ENCODE measurements at places on chromosomes 1 and 21.

DNA sequence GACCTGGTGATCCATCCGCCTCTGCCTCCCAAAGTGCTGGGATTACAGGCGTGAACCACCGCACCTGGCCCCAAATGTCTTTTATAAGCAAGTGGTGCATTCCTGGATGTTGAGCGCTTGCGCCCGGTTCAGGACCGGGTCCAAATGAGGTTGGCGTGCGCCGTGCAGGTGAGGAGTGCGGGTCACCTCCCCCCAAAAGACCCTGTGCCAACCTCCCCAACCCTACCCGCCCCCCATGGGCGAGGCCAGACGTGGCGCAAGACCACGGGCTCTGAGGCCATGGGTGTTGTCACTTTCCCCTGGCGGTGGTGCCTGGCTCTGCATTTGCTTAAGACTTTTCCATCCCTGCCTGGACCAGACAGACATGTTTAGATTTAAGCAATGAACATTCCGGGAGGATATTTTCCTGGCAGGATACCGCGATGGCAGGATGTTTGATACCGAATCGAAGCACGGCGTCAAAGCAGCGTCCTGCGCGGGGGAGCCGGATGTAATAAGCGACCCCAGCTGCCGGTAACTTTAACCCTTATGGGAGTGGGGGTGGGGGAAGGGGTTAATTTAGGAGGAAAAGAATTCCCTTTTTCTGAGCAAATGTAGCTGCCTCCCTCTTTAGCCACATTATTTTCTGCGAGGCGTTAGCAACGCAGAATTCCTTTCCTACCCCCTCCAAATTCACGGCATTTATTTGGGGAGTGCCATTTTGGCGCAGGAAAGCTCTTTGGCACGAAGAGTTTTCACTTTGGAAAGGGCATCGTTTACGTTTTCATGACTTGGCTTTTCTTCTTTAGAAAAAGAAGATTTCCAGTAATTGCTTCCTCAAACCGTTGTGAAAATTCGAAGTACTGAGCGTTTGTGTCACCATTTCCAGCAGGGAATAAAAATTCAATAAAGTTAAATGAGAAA lies 27.8 kb upstream of the RNF187 start:
- DNase-seq = no peak

DNA sequence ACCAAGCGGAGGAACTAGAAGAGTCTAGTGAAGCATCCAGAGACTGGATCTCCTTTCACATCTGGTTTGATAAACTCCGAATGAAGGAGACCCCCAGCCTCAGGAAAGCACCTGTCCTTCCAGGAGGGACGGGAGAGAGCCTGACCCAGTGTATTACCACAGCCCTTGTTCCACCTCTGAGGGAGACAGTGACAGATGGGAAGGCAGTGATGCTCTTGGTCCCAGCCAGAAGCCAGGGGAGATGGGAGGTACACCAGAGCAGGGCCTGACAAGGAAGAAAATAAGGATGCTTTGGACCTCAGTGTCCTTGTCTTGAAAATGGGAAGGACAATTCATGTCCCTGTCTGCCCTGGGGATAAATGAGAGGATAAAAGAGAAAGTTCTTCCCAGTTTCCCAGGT lies 3.5 kb downstream of the KLHDC7A start:
- DNase-seq = no peak

DNA sequence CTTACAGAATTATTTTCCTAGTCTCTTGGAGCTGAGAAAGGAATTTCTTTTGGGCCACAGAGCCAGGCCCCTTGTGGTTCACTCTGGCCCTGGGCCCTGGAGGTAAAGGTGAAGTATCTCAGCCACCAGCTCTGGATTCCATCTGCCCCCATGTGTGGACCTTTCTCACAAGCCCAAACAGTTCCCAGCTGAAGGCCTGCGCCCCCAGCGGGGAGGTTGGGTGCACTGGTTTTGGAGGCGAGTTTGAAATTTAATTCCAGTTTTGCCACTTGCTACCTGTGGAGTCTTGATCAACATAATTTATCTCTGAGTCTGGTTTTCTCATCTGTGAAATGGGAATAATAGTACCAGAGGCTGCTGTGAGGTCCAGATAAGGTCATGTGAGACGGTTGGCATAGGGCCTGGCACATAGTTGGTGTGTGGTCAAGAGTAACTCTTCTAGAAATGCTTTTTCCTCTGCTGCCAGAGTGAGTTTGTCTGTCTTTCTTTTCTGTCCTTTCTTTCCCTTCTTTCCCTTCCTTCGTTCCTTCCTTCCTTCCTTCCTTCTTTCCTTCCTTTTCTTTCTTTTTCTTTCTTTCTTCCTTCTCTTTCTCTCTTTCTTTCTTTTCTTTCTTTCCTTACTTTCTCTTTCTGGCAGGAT lies 6.1 kb downstream of the AGTRAP start:
- DNase-seq = no peak

DNA sequence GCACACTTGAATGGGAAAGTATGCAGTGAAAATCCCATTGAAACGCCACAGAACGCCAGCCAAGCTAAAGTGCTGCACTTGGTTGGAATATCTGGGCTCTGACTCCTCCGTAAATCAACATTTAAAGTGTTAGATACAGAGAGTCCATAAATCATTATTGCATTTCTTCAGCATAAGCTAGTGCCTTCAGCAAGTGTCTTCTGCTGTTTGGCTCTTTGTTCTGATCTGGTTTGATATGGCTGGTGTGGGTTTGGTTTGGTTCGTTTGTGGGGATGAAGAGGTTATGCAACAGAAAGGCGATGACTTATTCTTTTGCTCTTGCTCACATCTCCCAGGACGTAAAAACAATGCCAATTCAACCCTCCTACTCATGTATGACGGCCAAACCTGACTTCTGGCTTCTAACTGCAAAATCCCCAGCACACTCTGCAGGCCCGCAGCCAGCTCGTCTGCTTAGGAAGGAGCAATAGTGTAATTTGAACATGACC lies 121.8 kb upstream of the ERG start:
- DNase-seq = no peak

DNA sequence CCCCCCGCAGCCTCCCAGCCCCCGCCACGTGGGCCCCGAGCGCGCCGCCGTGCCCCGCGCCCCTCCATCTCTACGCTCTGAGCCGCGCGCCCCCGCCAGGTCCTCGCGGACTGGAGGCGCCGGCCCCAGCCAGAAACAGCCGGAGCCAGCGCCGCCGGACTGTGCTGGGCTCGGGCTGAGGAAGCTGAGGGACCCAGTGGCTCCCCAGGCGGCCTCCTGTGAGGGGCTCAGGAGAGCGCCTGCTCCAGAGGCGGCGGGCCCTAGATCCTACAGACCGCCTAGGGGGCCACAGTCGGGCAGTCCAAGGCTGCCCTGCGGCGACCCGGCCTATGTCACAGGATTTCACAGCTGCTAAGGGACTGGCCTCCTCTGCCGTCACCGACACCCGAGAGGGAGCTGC lies 82.1 kb downstream of the NENF start:
- DNase-seq = no peak

DNA sequence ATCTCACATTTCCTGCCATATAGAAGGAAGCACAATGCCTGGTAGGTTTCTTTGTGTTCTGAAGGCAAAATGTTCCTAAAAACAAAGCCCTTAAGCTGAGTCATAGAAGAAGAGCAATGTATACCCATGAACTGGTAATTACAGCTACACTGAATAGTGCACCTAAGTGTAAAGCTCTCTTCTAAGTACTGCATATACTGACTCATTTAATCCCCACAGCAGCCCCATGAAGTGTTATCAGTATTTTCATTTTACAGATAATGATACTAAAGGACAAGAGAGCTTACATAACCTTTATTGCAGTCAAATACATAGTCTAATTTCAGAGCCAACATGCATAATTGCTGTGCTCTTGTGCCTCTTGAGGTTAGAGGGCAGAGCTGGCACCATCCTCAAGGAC lies 239.9 kb downstream of the DPYD start:
- DNase-seq = no peak

GRCh38 chr1:9069326-9070100 lies at the start of gene SLC2A5:
TSS of gene SLC2A5 (minus strand) at chr1:9069635. CDS start at chr1:9069536, 99 bp downstream.
- no peak for DNase-seq

GRCh38 chr1:35574125-35574654 lies 1.1 kb downstream of the TFAP2E start:
- DNase-seq = no peak

- no peak for DNase-seq
These were observed 15.0 kb upstream of the CDC42 start for GRCh38 chr1:22037520-22037919.

GRCh38 chr1:27527223-27527889 lies 37.4 kb upstream of the WASF2 start:
- DNase-seq = peak; percentile 97

DNA sequence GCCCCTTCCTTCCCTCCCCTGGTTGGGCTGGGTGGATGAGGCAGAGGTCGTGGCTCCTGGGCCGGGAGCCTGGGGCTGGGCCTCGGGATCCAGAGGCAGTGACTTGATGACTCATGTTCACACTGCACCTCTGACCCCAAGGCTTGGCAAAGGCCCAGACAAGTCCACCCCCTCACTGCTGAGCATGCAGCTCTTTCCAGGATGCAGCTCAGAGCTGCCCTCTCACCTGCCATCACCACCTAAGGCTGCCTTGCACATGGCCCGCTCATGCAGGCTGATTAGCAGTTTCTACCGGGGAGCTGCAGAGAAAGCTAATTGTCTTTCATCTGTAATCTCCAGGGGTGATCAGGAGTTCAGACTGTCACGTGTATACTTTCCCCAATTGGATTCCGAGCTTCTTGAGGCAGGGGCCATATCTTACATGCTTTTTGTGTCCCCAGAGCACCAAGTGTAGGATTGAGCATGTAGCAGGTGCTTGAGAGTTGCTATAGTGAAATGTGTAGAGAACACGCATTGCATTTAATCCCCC lies 62.1 kb downstream of the LRRN2 start:
- no peak for DNase-seq

GRCh38 chr1:205270764-205271163 lies 43.0 kb downstream of the TMCC2 start:
- no peak for DNase-seq

DNA sequence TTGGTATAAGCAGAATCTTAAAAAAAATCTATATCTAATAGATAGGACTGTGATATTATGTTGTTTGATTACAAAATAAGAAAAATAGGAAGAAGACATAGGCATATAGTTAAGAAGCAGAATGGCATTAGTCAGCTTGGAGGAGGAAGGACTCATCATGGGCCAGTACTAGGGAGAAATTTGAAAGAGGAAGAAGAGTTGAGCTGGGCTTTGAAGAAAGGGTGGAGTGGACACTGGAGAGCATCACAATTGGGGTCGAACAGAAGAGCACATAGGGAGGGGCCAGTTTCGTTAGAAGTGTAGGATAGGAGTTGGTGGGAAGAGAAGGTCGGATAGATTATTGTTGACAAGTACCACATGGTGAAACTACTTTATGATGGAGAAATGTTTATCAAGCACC lies 129.3 kb downstream of the CACHD1 start:
- no peak for DNase-seq

DNA sequence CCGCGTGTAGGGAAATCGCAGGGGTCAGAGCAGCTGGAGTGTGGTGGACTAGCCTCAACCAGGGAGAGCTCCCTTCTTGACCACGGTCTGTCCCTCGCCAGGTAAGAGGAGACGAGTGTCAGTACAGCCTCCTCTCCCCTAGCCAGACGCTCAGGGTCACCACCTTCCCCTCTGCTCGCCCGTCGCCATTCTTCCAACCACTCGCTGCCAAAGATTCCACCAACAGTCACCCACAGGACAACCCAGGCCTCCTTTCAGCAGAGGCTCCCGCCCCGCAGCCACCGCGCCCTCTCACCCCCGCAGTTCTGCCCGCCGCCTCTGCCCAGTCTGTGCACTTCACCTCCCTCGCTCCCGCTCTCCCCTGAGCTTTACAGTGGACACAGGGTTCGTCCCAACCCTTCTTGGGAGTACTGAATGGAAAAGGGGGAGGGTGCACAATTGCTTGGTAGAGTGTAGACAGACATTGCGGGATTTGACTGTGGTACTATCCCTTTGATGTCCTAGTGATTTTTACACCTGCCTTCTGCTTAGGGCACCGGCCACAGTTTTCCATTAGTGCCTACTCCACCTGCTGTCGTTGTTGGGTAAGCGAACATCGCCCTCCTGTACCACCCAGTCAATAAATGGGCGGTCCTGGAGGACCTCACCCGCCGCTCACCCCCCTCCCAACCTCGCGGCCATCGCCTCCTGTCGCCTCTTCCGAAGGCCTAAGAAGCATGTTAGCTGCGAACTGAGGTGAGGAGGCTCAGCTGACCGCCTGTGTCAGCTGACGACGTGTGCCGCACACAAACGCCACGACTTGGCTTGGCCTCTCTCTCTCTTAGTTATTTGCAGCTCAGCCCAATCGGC lies 9.2 kb upstream of the NBPF11 start:
- DNase-seq = no peak

DNA sequence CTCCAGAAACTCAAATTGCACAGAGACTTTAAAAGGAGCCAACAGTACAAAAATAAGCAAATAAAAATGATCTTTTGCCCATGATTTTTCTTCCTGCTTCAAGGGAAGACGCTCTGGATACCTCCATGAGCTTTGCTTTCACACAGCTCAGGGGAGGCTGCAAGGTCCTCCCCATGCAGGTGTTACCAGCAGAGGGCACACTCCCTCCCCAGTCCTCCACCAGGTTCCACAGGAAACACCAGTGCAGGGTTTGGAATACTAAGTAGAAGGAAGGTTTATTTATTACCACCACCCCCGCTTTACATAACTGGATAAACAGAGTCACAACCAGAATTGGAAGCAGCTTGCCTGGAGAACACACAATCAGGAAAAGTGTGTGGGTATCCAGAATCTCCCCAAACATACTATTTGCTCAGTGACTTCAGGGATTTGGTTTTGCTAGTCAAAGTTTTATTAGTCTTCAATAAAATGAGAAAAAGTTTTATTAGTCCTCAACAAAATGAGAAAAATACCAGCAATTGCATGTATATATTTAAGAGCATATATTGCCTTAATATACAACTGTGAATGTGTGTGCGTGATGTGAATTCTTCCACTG lies 37.3 kb downstream of the HSD3B1 start:
- no peak for DNase-seq

GRCh38 chr1:213572912-213573647 lies 414.7 kb upstream of the PROX1 start:
- no peak for DNase-seq

DNA sequence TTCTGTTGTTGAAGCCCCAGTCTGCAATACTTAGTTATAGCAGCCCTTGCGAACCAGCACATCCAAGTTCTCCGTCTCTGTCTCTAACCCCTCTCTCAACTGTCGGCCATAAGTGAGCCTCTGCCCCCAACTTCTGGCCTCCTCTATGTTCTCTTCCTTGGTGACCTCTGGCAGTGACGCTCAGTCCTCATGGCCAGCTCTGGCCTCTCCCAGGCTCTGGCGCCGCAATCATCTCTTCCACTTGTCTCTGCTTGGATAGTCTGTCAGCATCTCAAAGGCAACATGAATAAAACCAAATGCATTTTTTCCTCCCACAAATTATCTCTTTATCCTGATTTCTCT lies 8.4 kb upstream of the HLCS start:
- no peak for DNase-seq

DNA sequence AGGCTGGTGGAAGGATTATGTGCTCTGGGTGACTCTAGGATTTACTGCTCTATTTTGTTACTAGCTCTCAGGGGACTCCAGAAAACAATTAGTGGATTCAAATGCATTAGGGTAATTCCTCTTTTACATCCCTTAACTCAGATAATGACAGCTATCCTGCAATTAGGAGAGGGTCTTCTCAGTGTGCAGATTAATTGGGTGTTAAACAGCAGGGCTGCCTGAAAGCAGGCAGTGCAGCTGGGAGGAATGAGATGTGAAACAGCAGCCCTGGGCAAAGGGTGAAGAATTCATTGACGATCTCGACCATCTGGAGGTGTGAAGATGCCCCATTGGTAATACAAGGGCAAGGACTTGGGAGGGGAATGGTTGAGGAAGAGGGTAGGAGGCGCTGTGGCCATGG lies 66.1 kb downstream of the HTR6 start:
- DNase-seq = no peak

Measured in NCI-H1105 (cell line).